CD4-positive, alpha-beta T cell treated with Interferon alpha-2 for 1 hour (primary cell): ENCODE measurements at places on chromosomes 2 and 18.

DNA sequence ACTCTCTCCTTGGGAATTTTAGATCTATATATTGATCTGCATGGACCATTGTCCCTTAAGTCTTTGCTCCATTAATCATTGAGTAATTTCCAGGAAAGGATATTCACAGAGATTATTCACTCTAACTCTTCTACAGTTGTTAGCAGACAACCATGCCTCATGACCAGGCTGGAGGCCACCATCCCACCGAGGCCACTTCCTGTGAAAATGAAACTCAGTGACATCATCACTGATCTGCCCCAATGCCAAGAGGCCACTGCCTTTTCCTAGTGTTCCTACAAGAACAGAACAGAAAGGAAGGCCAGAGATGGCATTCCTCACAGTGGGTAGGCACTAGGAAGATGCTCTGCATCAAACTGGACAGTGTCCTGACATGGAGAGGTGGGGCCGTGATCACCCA lies 161.3 kb downstream of the DTNA start:
- DNase-seq, result no peak

- peak; percentile 5 for DNase-seq
These were observed at the start of gene DNER for GRCh38 chr2:229714080-229714735. DNER (minus strand) TSS chr2:229714555; CDS start chr2:229714423, 132 bp downstream.

GRCh38 chr2:224410946-224411561 lies 9.1 kb upstream of the FAM124B start:
- no peak for DNase-seq

DNA sequence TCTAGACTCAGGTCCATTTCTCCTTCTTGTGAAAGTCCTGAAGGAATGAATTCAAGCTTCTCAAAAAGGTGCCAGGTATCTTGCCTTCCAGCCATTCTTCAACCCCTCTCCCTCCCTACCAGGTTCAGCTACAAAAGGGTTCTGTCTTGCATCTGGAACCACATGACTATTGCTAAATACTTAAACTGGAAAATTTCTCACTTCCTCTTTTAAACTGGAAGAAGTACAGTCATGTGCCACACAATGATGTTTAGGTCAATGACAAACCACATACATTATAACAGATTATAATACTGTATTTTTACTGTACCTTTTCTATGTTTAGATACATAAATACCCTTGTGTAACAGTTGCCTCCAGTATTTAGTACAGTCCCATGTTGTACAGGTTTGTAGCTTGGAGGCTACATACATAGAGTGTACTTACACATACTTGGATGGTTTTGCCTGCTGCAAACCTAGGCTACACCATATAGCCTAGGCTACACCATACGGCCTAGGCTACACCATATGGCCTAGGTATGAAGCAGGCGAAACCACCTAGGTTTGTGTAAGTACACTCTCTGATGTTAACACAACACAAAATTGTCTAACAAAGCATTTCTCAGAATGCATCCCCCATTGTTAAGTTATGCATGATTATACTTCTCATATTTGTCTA lies 142.0 kb upstream of the DNMT3A start:
- peak; percentile 2 for DNase-seq

DNA sequence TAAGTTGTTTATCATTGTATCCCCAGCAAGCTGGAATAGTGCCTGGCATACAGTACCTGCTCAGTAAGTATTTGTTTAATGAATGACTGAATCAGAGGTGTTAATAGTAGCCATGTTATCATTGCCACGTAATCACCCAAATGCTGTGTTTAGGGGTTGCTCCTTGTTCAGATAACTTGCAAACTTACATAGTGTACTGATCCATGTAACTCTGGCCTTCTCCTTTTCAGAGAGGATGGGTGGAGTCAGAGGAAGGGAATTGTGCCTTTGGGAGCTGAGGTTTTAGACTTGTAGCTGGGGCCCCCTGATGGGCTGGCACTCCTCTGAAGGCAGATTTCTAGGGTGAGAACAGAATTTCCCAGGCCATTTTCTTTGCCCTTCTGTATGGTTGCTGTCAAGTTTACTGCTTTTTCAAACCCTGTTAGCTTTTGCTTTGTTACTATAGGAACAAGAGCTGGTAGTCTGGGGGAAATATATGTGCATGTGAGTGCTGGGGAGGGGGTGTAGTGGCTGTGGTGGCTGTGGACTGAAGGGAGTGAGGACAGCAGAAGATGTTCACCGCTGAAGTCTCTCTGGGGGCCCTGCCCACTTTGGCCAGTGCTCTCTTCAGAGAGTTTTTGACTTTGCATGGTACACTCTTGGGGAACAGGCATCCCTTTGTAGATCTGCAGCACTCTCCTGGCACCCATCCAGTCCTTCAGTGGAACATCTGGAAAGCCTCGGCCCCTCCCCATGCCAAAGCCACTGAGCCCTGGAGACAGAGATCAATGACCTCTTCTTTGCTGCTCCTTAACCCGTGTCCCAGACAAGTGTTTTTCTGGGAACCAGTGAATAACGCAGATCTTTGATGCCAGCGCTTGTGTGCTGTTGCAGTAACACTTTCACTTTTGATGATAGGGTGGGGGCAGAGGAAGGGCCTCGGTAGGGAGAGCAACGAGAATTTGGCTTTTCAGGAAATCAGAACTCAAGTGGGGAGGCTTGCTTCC lies 209.0 kb downstream of the PRKCE start:
- DNase-seq, result peak; percentile 29

- no peak for DNase-seq
These were observed 245.1 kb downstream of the NEDD4L start for GRCh38 chr18:58288921-58289797.

GRCh38 chr2:99489761-99490622 lies at the start of gene REV1:
REV1 (minus strand) TSS chr2:99490017; CDS start chr2:99464975, 25,042 bp downstream.
- peak; percentile 95 for DNase-seq

DNA sequence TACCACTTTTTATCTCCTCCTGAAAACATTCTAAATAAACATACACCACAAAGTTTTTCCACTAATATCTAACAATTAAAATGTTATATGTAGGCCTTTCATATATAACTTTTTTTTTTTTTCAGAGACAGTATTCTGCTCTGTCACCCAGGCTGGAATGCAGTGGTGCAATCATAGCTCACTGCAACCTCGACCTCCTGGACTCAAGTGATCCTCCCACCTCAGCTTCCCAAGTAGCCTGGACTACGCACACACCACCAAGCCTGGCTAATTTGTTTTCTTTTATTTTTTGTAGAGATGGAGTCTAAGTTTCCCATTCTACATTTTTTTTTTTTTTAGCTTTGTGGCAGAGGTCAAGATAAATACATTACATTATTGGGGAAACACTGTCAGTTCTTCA lies 1612.6 kb upstream of the NXPH2 start:
- DNase-seq, result no peak

- no peak for DNase-seq
These were observed 248.7 kb downstream of the ZNF385B start for GRCh38 chr2:179612591-179613298.

- no peak for DNase-seq
These were observed 1.7 kb downstream of the MYCN start for GRCh38 chr2:15941871-15942710.

DNA sequence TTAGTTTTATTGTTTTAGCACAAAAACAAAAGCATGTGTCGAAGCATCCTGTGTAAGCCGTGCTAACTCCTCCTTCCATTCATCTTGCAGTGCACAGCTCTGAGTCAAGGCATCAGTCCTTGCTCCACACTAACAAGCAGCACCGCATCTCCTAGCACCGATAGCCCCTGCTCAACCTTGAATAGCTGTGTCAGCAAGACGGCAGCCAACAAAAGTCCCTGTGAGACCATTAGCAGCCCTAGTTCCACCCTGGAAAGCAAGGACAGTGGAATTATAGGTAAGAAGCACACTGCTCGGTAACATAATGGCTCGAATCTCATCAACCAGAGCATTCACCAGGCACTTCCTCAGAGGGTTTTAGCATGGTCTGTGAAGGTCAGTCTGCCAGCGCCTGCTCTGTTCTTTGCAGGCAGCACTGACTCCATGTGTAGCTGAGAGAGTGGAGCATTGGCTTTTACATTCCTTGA lies 136.2 kb downstream of the WDSUB1 start:
- no peak for DNase-seq

DNA sequence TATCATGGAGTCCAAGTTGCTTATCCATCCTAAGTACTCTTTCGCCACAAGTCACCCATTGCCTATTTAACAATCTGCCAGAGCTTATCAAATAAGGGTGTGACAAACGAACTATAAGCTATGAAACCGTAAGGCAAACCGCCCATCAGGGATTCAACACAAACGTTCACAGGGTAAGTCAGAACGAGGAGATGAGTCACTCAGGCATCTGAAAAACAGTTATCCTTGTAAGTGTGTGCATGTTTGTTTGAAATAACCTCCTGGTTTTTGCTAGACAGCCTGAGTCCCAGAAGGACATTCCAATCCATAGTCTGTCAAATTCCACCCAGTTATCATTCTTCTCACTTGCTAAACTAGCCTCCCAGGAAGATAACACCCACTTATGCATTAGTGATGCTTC lies 299.1 kb downstream of the PAX3 start:
- no peak for DNase-seq

GRCh38 chr2:9139491-9140443 lies 66.8 kb upstream of the ASAP2 start:
- peak; percentile 51 for DNase-seq

DNA sequence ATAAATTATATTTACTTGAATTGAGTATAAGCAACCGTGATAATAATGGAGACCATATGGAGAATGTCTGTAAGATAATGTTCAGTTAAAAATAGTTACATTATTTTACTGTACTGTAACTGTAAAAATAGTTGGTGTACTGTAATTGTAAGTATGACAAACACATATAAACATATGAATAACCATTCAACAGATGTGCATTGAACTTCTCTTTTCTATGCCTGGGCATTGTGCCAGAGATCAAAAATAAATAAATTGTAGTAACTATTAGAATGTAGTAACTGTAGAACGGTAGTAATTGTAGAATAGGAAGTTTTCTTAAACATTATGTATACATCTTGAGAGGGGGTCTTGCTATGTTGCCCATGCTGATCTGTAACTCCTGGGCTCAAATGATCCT lies 287.4 kb upstream of the EPAS1 start:
- DNase-seq, result no peak

DNA sequence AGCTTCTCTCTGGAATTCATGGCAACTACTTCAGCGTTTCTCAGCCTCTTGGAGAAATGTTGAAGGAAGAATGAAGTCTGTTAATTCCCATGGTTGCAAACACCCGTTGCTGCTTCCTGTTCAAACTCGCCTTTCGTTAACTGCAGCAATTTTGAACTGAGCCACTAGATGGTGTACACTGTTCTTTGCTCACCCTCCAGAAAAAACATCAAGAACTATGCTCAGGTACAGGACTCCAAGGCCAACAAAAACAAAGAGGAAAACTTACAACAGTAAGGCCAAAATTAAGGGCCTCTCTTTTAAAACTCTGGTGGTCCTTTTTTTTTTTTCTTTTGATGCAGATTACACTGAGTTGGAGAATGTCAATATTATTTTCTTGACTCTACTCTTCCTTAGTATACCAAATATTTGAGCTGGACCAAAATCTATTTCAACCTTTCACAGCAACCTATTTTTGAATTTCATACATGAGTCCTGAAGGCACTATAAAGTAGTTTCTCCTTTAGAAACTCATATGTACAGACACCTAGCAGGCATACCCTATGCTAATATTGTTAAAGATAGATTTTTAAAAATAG lies 58.2 kb downstream of the KLHL14 start:
- DNase-seq, result peak; percentile 7

GRCh38 chr2:213220967-213221603 lies 63.2 kb upstream of the SPAG16 start:
- no peak for DNase-seq

- DNase-seq, result peak; percentile 34
These were observed 78.2 kb downstream of the UBE2E3 start for GRCh38 chr2:181058378-181059269.

DNA sequence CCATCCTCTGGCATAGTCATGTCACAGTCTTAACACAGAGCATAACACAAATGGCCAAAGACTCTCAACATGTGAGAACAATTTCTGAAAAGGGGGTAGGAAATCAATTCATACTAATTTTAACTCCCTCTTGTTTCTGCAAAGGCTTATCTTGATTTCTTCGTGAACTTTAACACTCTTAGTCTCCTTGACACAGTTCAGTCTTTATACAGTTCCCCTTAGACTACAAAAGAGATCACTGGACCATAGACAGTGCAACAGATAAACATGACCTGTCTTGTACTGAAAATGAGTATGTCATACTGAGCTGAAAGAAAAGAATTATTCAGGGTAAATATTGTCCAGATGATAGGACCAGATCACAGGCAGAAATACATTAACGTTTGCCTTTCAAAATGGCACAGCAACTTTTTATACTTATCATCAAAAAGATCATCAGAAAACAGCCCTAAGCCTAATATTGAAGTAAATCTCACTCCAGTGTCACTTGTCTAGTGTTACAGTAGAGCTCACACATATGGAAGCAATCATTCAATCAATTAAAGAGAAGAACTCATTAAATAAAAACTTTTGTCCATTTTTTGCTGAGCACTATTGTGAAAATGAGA lies 56.4 kb upstream of the VRK2 start:
- no peak for DNase-seq

- no peak for DNase-seq
These were observed 133.4 kb downstream of the RGPD3 start for GRCh38 chr2:106334802-106335201.

DNA sequence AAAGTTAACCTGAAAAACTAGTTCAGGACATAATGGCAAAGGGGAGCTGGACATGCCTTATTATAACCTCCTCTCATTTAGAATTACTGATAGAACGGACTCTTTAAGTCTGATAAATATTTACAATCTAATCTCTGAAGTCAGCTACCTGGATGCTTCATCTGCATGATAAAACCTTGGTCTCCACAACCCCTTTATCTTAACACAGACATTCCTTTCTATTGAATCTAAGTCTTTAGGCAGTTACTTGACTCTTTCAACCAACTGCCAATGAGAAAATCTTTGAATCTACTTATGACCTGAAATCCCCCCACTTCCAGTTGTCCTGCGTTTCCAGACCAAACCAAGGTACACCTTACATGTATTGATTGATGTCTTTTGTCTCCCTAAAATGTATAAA lies 191.2 kb upstream of the LRRTM4 start:
- no peak for DNase-seq

DNA sequence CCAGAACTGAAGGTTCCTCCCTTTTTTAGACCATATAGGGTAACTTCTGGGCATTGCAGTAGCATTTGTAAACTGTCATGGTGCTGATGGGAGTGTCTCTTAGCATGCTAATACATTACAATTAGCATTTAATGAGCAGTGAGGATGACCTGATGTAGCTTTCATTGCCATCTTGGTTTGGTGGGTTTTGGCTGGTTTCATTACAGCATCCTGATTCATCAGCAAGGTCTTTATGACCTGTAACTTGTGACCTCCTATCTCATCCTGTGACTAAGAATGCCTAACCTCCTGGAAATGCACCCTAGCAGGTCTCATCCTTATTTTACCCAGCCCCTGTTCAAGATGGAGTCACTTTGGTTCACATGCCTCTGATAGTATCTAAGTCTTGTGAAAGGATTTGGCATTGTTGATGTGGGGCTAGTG lies 159.0 kb downstream of the TMX3 start:
- DNase-seq, result no peak

GRCh38 chr2:25176138-25176537 lies 7.8 kb upstream of the POMC start:
- DNase-seq, result no peak
